ENCODE measurements at places on chromosomes 16 and 17.

DNA sequence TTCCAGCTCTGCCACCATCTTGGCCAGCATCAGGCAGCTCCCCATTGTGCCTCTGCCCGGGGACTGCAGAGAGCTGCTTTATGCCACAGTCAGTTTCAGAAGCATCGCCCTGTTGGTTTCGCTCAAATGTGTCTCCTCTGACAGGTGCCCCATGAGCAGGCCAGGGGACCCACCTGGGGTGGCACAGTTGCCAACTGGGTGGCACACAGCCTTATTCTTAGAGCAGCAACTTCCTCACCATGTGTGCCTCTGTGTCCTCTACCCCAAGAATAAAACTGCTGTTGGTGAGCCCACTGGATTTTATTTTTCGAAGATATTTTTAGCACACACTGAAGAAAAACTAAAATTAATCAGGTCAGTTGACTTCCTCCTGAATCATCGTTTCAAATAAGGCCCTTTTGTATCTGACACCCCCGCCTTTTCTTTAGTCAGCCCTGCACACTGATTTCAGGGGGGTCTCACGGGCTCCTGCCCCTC, 44.9 kb upstream of the CACNG5 start:
- DNase-seq, result no peak

DNA sequence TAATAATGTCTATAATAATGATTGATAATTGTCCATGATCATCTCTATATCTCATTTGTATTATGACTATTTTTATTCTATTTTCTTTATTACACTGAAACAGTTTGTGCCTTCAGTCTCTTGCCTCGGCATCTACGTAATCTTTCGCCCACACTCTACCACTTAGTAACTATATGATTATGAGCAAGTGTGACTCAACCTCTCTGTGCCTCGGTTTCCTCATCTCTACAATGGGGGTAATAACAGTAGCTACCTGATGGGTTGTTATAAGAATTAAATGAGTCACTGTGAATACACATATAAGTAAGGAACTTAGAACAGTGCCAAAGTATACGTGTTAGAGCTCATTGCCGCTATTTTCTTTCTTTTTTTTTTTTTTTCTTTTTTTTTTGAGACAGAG, 3.7 kb upstream of the SLC16A11 start:
- DNase-seq, result no peak

DNA sequence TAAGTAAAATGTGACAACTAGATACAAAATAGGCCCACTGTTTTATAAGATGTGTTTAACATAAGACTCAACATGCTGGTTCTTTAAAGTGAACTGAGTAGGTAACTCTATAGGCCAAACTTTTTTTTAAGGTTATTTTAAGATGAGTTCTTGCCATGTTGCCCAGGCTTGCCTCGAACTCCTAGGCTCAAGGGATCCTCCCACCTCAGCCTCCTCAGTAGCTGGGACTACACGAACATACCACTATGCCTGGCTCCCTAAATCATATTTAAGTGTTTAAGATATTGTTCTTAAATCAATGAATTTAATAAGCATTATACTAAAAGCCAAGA, 69.9 kb downstream of the USP32 start:
- no peak for DNase-seq

DNA sequence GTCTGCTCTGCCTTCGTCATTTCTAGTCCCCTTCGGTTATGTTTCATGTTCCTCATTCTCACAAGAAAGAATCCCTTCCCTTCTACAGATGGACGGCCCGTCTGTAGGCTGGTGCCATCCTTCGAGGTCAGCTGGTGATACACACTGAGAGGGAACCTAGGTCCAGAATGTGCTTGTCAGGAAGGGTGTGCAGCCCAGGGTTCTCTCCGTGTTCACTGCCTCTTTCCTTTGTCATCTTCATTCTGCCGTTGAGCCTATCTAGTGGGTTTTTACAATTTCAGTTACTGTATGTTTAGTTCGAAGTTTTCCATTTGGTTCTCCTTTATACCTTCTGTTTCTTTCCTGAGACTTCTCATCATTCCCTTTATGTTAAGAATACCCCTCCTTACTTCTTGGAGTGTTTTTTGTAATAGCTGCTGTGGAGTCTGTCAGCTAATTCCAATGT, 18.9 kb downstream of the KIAA0513 start:
- DNase-seq, result no peak

DNA sequence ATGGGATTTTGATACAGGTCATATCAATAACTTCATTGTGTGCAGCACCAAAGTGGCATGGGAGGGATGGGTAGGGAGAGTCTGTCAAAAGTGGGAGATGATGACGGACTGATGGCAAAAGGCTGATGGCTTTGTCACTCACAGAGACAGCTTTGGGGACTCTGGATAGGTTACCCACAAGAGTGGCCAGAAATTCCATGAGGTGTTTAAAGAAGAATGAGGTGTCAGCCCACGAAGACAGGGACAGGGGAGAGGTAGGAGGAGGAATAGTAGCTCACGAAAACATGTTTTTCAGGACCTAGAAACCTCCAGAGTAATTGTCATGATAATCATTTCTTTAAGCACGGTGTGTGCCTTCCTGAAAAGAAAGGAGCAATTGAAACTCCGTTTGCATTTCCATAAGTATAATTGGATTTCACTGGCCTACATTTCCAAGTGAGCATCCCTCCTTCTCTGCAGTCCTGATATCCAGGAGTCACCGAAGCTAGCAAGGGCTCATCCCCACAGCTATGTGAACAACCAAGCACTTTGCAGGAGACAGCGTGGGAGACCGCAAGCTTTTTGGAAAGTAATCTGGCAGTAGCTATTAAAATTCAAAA, 60.0 kb downstream of the HSD17B2 start:
- no peak for DNase-seq

DNA sequence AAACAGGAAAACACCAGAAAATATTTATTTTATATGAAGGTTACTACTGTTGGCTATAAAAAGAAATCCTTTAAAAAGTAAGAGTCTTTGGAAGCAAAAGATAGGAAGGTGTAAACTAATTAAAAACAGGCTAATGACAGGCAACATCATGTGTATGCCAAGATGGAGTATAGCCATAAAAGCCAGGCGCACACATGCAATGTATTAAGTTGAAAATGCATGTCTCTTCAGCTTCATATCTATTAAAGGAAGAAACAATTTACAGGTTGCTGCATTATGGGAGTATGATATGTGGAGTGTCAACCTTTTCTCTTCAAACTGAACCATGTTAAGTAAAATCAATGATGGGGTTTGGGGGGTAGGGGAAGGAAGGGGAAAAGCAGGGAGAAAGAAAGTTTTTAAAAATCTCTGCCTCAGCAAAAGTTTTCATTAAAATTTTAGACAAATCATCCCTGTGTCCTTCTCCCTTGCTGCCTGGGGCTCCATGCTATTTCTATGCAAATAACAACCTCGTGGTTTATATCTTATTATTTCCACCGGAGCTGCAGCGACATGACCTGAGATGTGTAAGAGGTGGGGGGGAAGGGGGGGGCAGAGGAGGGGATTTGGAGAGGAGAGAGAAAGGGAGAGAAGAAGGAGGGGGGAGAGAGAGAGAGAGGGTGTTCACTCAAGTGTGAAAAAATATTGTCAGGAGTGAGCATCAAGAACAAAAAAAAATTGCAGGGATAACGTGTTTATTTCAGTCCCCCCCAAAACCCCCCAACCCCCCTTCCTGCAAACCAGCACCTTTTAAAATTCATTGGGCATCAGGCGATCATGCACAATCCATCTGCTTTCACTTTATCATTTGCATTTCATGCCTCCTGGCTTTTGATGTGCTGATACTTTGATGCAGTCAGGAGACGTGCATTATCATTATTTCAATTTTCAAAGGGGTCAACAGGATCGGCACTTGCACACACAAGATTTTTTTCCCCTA, 197.6 kb downstream of the AATF start:
- DNase-seq, result no peak

DNA sequence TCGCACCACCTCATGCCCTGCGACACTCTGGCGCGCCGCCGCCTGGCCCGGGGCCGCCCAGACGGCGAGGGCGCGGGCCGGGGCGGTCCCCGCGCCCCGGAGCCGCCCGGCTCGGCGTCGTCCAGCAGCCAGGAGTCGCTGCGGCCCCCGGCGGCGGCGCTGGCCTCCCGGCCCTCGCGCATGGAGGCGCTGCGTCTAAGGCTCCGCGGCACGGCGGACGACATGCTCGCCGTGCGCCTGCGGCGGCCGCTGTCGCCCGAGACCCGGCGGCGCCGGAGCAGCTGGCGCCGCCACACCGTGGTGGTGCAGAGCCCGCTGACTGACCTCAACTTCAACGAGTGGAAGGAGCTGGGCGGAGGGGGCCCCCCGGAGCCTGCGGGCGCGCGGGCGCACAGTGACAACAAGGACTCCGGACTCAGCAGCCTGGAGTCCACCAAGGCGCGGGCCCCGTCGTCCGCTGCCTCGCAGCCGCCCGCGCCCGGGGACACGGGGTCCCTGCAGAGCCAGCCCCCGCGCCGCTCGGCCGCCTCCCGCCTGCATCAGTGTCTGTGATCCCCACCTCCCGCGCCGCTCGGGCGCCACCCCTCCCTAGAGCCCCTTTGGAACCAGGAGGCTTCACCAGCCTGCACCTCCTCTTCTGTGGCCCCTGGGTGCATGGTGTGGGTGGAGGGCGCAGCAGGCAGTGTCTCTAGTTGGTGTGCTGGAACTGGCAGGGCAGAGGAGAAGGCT, 82.3 kb downstream of the ARHGAP23 start:
- no peak for DNase-seq

GRCh38 chr17:34291721-34292348, 6.3 kb downstream of the CCL11 start:
- no peak for DNase-seq

DNA sequence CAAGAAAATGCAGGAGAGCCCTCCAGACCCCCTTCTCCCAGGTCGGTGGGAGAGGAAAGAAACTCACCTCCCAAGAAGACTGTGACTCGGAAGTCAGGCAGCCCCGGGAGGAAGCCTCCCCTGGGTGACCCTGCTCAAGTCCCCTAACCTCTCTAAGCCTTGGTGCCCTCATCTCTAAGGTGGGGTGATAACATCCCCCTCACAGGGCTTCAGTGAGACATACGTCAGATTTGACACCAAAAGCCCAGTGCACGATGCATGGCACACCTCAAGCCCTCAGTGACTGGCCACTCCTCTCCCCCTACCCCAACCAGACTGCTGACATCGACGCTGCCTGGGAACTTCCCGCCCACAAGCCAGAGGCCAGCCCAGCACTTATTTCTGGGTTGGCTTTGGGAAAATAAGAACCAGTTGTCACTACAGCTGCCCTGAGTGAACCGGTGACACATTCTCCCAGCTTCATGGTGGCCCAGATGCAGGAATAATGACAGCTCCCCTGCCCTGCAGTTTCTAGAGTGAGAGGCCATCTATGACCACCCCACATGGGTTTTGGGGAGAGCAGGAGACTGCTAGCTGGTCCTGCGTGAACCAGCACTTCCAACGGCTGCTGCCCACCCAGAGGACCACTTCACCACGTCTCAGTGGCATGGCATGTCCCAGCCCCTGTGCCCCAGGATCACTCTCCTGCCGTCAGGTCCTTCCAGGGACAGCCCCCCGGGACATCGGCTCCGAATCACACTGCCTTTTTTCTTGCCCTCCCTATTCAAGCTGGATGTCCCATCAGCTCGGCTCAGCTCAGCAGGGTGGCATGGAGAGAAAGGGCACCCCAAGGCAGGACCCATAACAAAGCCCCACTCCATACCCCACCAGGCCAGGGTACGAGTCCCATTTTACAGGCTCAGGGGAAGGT, 9.5 kb downstream of the KNOP1 start:
- no peak for DNase-seq

- DNase-seq, result peak; percentile 10
Observed at GRCh38 chr17:63641692-63642448, 19.7 kb downstream of the MAP3K3 start.

DNA sequence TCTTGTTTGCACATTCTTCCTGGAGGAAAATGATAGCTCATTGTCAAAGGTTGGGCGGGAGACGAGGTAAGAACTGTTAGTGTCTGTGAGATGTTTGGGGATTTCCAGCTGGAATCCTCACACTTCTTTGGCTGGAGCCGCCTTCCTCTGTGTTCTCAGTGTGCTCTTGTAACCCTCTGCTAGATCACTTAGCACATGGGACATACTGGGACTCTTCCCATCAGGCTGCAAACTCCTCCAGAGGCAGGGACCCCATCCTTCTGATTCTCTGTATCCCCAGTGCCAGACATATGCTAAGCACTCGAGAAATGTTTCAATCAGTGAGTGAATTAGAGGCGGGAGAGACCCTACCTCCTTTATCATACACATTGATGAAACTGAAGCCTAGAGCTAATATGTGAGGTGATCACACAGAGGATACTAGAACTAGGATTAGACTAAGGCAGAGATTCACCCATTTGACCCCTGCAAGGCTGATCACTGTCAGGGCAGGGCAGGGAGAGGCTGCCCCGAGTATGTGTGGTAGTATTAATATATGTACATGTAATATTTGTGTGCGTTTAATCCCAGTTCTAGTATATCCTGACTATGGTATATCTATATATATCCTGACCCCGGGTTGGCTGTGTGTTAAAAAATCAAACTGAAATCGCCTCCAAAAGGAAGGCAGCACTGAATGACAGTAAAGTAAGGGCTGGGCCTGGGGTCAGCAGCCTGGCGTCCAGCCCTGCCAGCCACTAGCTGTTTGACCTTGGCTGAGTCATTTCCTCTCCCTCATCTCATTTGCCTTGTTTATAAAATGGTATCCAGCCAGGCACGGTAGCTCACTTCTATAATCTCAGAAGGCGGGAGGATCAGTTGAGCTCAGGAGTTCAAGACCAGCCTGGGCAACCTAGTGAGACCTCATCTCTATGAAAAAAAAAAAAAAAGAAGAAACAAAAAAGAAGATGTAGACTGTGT, 75.5 kb upstream of the TBX2 start:
- no peak for DNase-seq

GRCh38 chr16:17301593-17302135, 169.1 kb downstream of the XYLT1 start:
- DNase-seq, result no peak

GRCh38 chr17:65163990-65164495, 26.9 kb downstream of the RGS9 start:
- DNase-seq, result peak; percentile 13

DNA sequence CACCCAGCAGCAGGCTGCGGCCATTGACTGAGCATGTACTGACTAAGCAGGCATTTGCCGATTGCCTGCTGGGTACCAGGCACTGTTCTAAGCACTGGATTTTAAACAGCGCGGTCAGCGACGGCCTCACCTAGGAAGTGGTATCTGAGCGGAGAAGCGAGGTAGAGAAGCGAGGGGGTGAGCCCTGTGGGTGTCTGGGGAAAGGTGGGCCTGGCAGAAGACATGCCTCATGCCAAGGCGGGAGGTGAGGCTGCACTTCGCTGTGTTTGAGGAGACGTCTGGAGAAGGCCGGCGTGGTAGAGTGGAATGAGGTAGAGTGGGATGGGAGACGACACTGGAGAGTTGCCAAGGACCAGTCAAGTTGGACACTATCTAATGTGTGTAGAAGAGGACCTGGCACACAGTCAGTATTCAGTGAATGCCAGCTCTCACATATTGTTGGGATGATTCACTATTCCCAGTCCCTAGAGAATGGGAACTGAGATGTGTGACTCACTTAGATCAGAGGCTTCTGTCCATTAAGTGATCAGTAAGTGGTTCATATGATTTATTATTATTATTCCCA, 14.4 kb downstream of the SYCE1L start:
- no peak for DNase-seq

Measured in CD4-positive, alpha-beta T cell treated with Interferon alpha-2 for 1 hour (primary cell).